ENCODE measurements at places on chromosomes 5 and 9.

GRCh38 chr5:1323803-1324173 is 21.1 kb downstream of the CLPTM1L start:
- no peak for DNase-seq

DNA sequence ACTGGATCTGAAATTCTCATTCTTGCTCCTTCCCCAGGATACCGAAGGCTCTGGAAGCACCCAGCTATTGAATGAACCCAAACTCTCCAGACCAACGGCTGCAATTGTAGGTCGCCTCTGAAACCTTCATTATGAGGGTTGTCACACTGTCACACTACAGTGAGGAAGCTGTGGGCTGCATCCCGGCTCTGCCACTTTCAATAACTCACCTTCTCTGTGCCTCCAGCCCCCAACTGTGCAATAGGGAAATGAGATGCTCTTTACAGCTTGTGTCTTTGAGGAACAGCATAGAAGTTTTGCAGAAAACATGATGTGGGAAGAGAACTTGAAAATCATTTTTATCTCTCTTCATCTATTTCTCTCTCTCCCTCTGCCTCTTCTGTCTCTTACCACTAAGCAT is 69.6 kb upstream of the TGFBR1 start:
- DNase-seq: no peak

GRCh38 chr5:38455796-38456330 is 100.6 kb downstream of the LIFR start:
- DNase-seq: no peak

DNA sequence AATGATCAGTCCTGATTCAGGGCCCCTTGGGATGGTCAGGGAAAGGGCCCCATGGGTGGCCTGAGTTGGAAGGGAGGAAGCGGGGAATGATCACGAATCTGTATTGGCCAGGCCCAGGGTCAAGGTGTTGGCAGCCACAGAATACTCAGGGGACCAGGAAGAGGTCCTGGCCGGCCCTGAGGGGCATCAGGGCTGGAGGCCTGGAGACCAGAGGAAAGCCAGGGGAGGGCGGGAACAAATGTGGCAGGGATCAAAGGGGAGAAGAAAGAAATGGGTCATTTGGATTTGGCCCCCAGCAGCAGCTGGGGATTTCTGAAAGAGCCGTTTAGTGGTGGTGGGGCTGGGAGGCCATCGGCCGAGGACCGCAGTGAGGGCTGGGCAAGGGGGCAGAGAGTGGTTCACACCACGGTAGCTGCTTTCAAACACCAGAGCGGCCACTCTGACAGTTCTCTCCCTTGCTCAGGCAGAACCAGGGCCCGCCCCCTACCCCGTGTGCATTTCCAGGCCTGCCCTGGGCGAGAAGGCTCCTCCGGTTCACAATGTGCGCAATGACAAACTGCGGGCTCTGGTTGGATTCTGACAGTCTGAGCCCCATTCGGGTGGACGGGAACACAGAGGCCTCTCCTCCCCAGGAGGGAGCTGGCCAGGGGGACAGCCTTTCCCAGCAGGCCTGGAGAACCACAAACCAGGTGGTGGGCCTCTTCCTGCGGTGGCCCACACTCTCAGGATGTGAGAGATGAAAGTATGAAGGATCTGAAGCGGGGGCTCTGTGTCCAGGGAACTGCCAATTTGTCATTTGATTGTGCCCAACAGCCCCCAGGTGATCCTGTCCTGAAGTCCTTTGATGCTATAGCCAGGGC is 220.3 kb upstream of the IER5L start:
- no peak for DNase-seq

- DNase-seq: no peak
Observed at GRCh38 chr9:71183251-71183650, 61.8 kb upstream of the TRPM3 start.

GRCh38 chr5:137954131-137954879 is 65.0 kb downstream of the PKD2L2 start:
- DNase-seq: peak; percentile 82

DNA sequence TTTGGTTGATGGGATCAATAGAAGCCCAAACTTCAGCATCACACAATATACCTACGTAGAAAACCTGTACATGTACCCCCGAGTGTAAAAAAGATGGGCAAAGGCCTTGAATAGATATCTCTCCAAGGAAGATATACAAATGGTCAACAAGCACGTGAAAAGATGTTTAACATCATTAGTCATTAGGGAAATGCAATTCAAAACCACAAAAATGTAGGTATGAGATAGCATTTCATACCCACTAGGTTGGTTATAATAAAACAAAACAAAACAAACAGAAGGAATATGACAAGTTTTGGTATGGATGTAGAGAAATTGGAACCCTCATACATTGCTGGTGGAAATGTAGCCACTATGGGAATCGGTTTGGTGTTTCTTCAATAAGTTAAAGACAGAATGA is 33.1 kb upstream of the PPARGC1B start:
- peak; percentile 16 for DNase-seq

GRCh38 chr5:5628866-5629606 is 206.6 kb downstream of the ICE1 start:
- no peak for DNase-seq
